ENCODE measurements at places on chromosomes 7 and 10.

DNA sequence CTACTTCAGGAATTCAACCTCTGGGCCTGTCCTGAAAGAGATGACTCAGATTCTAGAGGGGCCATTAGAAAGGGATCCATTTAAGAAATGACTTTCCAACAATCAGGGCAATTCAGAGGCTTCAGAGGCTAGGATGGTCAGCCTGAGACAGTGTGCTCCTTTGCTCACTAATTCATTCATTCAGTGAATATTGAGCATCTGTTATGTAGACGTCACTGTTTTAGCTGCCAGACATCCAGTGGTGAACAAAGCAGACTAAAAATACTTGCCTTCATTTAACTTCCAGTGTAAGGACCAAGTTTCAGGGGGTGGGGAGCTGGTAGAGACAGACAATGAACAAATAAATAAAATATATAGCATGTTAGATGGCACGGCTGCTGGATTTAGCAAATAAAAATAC lies 1.6 kb downstream of the KIAA1217 start:
- DNase-seq, result no peak

- no peak for DNase-seq
Observed at GRCh38 chr10:98481404-98481945, 34.7 kb upstream of the HPS1 start.

- DNase-seq, result no peak
Observed at GRCh38 chr10:108545921-108546320, 1377.4 kb downstream of the XPNPEP1 start.

DNA sequence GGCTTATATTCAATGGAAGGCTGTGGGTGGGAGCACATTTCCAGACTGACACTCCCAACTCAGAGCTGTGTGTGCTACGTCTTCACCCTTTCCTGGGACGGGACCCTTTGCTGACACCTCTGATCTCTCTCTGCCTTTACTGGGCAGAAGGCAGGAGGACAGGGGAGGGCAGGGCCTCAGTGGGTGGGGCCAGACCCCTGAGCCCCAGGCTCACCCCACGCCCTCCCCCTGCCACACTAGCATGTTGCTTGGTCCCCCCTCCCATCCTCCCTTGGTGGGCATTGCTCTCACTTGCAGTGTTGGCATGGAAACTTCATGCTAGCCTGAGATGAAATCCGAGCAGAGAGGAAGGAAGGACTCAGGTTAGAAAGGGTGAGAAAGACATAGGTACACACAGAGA lies 18.4 kb downstream of the TMEM273 start:
- no peak for DNase-seq

DNA sequence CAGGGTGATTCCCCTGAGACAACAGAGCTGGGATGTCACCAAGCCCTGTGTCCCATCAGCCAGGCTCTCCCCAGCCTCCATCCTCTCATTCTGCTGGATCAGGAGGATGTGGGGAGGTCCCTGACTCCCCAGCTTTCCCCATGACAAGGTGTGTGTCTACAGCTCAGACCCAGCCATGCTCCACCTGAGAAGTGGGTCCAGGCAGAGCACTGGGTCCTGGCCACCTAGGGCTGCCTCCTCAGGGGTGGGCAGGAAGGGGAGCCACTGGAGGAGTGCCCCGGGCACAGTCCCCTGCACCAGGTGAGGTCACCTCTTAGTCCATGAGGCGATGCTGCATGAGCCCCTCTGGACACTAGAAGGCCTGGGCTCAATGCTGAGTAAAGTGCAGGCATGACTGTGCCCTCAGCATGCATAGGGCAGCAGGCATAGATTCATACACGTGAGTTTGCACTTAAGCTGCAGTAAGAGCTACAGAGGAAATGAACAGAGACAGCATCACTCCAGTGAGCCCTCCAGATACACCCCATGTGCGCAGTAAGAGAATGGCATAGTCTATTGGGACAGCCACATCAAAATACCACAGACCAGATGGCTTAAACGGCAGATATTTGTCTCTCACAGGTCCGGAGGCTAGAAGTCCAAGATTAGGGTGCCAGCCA lies 48.3 kb downstream of the ALOX5 start:
- DNase-seq, result no peak

- DNase-seq, result no peak
Observed at GRCh38 chr10:58590924-58591323, 78.3 kb downstream of the BICC1 start.

- no peak for DNase-seq
Observed at GRCh38 chr7:130946114-130946513, 212.1 kb upstream of the KLF14 start.

DNA sequence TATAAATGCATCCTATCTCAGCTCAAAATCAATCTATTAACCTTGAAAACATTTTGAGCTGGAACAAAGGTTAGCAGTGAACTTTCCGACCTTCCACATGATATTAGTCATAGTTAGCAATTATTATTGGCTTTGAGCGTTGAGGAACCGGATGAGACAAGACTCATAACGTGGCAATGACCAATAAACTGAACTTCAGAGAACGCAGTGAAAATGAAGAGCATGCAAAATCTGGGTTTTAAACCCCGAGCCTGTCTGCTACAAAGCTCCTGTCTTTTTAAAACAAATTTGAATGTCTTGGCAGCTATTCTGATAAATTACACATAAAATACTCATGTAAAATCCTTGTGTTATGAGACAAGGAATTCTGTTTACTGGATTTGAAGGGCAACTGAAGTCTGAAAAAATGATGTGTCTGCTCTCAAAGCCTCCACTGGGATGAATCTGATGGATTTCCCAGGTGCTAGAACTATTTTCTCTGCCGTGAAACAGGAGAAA lies 74.7 kb upstream of the ITGB1 start:
- no peak for DNase-seq

DNA sequence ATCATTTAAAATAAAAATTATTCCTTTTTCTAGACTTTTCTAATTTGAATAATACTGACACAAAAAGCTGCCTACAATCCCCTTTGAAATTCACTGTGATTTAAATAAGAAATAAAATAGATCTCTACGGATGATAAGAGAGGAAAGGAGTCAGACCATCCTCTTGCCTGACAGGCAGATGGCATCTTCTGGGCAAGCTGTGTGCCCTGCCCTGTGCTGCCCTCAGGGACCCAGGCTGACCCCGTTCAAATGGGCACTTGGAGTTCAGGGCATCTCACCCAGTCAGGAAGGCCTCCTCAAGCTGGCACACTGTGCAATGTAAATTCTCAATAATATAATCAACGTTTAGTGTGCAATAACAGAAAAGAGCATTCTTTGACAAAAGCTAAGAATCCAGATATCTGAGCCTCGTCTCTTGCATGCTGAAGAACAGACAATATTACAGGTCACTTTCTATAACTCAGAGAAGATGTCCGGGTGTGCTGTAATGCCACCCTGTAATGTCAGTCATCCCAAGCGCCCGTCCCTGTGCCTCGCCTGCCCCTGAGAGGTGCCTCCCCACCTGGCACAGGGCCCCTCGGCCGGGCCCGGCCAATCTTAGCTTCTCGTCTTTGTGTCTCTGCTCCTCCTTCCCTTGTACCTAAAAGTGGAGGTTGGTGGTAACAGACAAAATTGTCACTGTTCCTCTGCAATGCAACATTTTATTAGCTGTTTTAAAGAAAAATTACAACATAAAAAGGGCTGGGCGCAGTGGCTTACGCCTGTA lies 263.3 kb downstream of the COBL start:
- DNase-seq, result no peak

GRCh38 chr10:63522277-63522687 lies 1.1 kb downstream of the REEP3 start:
- no peak for DNase-seq

- DNase-seq, result peak; percentile 8
Observed at GRCh38 chr10:68208424-68209042, 23.4 kb downstream of the ATOH7 start.

DNA sequence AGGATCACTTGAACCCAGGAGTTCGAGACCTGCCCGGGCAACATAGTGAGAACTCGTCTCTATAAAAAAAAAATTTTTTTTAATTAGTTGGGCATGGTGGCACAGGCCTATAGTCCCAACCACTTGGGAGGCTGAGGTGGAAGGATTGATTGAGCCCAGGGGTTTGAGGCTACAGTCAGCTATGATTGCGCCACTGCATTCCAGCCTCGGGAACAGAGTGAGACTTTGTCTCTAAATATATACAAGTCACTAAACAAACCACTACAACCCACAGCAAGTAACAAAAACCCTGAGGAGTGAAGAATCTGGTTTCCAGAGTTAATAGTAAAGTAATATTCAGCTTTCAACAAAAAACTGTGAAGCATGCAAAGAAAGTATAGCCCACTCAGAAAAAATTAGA lies 32.7 kb upstream of the HHEX start:
- DNase-seq, result no peak

- DNase-seq, result no peak
Observed at GRCh38 chr7:36986511-36986933, 262.2 kb upstream of the AOAH start.

DNA sequence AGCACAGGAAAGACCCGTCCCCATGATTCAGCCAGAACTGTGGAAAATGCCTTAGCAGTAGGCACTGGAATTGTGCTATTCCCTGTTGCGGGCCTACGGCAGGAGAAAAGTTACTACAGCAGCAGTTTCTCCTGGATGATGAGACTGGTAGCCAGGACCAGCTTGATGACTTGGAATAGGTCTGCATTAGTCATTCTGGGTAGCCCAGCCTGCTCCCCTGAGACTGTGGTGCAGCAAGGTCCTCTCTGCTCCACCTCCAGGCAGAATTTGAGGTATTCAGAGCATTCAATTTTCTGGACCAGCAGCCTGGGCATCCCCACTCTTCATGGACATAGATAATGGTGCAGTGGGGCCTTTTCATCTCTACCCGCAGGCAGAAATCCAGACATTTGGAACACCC lies 490.0 kb downstream of the SH2D4B start:
- no peak for DNase-seq

DNA sequence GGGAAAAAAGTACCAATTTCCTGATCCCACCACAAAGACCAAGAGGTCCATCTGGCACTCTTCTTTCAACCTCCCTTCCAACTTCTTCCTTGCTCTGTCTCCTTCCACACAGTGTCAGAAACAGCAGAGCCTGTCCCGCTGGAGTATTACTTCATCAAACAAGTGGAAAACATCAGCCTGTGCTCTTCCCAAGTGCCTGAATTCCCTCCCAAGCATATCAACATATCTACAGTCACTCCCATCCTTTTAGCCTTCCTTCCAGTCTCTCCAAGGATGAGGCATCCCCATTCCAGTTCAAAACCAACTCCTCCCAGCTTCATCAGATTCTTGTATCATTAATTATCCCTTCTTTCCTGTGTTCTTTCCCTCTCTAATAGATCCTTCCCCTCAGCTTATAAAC lies 1.7 kb upstream of the NOC3L start:
- no peak for DNase-seq

DNA sequence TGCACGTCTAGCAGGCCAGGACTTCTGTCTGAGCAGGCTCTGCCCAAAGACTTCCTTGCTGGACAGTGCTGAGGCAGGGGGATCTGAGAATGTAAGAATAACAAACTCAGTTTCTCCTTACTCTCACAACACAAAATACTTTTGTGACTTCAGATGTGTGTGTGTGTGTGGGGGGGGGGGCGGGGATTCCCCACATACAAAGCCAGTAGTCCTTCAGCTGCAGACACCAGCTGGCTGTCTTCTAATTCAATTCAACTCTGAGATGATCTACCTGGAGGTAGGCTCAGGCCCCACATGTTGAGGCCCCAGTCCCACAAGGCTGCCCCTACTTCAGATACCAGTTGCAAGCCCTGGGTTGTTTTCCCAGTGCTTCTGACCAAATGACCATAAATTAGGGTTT lies 4.7 kb upstream of the CXCL12 start:
- no peak for DNase-seq
